NCI-H1105 treated with DMSO at 0.1 percent for 48 hours (cell line): ENCODE measurements at places on chromosomes 5 and 9.

DNA sequence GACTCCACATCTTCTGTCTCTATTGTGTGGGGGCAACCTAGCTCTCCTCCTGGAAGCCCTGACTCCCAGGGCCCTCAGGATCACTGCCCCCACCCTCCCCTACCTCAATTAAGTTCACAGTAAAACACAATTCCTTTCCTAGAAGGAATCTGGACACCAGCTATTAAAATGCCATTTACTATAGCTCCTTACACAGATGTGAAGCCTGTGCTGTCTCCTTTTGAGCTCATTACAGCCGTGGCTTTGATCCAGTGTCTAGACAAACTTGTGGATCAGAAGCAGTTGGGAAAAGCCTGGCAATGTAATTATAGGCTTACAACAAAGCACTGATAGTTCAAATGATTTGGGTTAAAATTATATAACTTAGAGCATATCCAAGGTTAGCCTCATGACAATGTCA, 107.0 kb upstream of the SMIM23 start:
- no peak for DNase-seq

GRCh38 chr9:77731930-77732329, 83.8 kb upstream of the GNA14 start:
- peak; percentile 11 for DNase-seq

GRCh38 chr5:116651653-116652052, 77.0 kb upstream of the SEMA6A start:
- no peak for DNase-seq

DNA sequence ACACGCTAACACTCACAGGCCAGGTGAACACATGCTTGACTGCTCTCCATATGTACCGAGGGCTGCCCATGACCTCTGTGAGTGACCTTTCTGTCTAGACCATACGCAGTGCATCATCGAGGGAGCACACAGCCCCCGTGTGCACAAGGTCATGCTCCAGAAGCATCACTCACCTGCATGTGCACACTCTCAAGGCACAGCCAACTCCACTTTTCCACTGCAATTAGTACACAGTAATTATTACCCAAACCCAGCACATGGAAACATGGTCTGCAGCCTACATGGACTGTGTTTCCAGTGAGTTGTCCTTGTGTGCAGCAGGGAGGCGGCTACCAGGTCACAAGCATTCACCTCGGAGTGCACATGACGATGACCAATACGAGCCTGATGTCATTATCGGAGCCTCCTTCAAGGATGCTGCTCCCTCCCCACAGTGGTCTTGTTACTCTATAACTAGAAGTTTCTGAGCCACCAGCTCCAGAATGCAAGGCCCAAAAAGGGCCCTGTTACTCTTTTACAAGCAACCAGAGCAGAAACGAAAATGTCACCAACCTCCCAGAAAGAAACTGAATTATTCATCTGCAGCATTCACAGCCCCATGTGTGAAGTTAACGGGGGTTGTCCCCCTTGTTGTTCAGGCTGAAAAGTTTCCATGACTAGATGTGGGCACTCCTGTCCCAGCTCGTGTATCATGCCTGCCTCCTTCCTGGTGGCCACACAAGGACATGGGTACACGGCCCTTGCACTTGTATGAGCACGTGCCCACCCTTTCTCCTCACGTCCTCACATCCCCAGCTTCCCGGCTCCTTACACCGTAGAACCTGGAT, 31.2 kb downstream of the SEMA4D start:
- no peak for DNase-seq
